ENCODE measurements at places on chromosomes 6 and 20.

- peak; percentile 55 for DNase-seq
Observed at GRCh38 chr20:33862709-33863403, 51.7 kb downstream of the CHMP4B start.

- no peak for DNase-seq
Observed at GRCh38 chr6:163712981-163713380, 298.5 kb downstream of the QKI start.

- DNase-seq, result no peak
Observed at GRCh38 chr6:127855542-127856159, 45.2 kb downstream of the THEMIS start.

DNA sequence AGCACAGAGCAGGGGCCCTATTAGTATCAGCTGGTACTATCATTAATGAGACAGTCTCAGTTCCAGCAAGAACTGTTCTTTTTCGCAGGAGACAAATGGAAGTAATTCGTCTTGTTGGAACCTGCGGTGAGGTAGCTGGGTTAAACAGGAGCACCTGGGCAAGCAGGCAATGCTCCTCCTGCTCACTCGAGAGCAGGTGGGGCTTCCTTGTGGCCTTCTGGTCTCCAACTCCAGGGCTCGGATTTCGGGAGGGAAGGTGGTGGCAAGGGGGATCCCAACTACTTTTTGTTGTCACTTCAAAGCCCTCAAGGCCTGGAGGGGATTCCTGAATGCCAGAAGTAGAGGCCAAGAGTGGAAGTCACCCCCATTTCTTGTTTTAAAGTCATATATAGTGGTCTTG, 1.3 kb upstream of the SPEF1 start:
- DNase-seq, result no peak

DNA sequence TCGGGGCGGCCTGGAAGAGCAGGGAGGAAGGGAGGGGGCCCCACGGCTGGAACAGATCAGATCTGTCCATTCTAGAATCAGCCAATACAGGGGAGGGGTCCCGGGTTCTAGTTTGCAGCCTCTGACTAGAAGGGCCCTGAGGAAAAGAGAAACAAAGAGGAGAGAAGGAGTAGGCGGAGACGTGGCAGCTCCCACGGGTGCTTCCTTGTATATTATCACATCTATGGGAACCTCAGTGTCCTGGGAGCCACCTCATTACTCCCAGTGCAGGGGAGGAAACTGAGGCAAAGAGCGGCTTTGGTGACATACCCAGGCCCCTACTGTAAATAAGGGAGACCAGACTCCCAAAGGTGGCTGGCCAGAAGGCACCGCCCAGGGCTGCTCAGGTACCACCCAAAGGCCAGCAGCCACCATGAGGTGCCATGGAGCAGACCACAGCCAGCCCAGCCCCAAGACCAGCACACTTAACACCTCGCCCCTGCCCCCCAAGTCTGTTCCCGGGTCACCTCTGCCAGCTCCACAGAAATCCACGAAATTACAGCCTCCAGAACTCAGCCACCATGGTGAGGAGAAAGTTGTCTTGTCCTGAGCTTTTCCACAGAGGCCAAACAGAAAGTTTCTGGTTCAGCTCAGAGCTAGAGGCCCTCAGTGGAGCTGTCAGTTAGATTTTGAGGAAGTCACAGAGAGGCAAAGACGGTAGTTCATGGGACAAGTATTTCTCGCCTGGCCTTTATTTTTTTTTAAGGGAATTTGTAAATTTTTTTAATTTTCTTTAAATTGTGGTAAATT, 2.1 kb downstream of the ZC3H12D start:
- DNase-seq, result no peak

DNA sequence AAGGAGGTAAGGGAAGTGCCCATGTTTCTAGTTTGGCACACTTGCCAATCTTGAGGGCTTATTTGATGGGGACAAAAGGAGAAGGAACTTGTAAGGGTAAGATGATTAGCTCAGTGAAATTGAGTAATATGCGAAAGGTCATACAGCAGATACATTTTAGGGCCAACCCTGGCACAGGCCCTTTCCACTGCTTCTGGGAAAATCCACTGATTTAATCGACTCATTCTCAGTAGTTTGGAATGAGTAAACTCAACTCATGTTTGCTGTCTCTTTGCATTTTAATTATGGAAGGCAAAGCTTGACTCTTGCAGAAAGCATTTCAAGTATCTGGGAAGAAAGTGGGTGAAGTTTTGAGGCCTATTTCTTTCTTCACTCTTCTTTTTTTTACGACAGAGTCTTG, 20.0 kb downstream of the PHF20 start:
- no peak for DNase-seq

- no peak for DNase-seq
Observed at GRCh38 chr6:159126590-159126989, 42.6 kb upstream of the FNDC1 start.

DNA sequence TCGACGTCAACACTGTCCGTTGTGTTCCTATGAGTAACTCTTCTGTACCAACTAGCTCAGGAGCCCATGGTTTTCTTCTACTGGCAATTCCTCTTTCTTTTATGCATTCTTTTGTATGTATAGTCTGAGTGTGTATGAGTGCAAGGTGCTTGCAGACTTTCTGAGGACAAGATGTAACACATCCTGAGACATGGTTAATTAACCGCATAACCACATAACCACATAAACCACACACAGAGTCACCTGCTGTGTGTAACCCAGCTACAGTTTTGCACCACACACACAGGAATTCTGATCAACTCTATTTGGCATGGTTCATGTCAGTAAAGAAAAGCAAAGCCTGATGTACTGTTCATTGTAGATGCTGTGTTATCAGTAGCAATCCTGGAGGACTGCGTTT, 98.6 kb downstream of the DACT2 start:
- no peak for DNase-seq

DNA sequence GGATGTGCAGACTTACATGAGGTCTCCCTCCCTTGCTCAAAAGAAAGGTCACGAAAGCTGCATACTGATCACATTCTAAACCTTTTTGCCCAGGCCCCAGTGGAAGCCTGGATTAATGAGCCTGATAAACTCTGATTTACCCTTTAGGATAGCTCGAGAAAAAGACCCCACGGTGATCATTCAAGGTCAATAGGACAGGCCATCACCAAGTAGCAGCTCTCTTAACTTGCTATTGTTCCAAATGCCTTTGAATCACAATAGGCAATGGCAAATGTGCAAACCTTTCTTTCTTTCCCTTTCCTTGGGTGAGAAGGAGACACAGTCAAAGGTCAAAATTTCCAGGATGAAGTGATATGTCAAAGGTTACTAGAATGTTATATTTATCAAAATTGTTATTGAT, 327.3 kb downstream of the HDGFL1 start:
- DNase-seq, result no peak

DNA sequence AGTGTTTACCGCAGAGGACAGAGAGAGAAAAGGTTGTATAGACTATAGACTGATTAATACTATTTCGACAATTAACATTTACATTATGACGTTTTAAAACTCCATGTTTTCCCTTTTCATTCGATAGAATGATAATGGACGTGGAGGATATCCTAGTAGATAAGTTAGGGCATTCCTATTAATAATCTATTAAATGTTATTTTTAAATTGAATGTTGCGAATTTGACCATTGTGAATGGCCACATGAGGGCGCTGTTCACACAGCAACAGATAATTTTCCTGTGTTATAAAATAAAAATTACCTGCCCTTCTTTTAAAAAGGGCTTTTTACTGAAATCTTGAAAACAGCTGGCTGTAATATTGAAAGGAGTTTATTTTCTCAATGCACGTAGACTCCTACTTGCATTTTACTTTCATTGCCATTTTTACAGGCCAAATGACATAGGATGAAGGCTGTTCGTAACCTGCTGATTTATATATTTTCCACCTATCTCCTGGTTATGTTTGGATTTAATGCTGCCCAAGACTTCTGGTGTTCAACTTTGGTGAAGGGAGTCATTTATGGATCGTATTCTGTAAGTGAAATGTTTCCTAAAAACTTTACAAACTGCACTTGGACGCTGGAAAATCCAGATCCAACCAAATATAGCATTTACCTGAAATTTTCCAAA, 3.3 kb downstream of the ADGRB3 start:
- DNase-seq, result no peak

DNA sequence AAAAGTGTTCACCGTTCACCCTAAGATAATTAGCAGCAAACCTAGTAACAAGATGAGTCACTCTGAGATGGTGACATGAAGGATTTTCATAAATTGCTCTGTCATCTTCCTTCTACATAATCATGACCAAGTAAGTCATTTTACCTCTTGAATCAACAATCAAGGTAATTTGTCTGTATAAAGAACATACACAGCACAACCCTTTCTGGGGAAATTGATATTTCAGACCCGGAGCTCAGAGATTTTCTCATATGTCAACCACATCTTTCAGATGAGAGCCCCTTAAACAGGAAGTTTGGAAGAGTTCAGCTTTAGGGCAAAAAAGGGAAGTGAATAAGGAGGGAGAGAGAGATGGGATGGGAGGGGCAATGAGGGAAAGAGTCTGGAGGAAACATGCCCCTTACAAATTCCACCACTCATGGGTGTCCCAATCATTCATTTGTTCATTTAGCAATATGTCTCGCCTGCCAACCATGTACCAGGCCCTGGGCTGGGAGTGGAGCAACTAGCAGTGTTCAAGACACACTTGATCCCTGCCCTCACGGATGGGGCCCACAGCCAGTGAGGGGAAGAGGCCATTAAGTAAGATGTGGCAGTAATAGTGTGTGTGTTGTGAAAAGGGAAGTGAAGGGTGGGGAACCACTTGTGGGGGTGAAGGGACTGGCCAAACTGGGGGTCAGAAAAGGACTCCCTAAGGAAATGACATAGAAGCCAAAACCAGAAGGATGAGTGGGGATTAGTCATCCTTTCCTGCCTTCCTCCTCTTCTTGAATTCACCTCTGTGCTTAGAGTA, 190.9 kb downstream of the MAFB start:
- DNase-seq, result no peak

DNA sequence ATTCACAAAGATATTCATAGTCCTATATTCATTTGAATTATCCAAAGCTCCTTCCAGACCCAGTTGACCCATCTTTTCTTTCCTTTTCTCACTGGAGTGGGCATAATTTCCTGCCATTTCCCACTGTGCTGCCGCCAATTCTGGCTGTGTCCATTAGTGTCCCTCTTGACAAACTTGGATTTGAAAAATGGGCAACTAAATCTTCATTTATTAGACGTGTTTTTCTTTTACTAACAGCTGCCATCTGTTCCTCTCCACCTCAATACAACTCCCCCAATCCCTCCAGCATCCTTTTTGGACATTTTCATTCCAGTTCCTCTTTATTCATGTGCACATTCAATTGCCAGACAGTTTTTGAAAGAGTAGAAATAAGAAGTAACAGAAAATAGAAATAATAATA, 90.5 kb downstream of the PCSK2 start:
- no peak for DNase-seq

GRCh38 chr6:53458105-53458866, 86.6 kb downstream of the GCLC start:
- DNase-seq, result no peak

- no peak for DNase-seq
Observed at GRCh38 chr6:32082935-32083334, 26.2 kb downstream of the TNXB start.

DNA sequence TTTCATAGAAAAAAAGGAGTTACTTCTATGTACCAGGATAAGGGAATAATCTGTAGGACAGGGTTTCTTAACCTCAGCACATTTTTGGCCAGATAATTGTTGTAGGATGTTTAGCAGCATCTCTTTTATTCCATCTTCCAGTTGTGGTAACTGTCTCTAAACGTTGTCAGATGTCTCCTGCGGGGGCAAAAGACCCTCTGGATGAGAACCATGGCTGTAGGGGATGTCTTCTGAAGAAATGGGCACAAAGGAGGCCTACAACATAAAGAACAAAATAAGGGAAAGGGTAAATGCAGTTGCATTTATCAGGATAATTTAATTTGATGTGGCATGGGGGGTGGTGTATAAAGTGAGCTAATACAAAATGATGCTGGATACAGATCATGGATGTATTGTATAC, 4.1 kb upstream of the FBXO5 start:
- DNase-seq, result no peak

GRCh38 chr6:143485967-143486366, 25.6 kb downstream of the FUCA2 start:
- no peak for DNase-seq

DNA sequence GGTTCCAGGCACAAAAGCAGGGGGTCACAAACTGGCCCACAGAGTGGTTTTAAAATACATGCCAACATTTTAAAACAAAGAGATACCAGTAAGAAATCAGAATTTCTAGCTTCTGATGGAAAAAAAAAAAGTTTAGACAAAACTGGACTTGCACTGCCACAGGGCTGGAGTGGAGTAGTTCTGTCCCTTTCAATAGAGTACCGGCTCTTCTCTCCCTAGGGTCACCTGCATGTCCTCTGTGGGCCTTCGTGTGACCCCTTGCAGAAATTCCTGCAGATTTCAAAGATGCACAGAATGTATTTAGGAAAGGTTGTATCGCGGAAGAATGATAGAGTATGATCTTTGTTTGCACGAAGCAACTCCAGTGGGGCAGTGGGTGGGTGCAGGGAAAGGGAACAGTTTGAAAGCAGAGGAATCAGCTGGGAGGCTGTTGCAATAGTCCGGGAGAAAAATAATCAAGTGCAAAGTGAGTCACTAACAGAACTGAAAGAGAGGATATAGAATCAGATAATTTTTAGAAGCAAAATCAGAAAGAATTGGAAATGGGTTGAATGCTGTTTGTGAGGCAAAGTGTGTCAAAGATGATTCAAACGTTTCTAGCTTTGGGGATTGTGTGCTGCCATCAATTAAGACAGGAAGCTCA, 97.3 kb upstream of the STXBP5 start:
- DNase-seq, result no peak

DNA sequence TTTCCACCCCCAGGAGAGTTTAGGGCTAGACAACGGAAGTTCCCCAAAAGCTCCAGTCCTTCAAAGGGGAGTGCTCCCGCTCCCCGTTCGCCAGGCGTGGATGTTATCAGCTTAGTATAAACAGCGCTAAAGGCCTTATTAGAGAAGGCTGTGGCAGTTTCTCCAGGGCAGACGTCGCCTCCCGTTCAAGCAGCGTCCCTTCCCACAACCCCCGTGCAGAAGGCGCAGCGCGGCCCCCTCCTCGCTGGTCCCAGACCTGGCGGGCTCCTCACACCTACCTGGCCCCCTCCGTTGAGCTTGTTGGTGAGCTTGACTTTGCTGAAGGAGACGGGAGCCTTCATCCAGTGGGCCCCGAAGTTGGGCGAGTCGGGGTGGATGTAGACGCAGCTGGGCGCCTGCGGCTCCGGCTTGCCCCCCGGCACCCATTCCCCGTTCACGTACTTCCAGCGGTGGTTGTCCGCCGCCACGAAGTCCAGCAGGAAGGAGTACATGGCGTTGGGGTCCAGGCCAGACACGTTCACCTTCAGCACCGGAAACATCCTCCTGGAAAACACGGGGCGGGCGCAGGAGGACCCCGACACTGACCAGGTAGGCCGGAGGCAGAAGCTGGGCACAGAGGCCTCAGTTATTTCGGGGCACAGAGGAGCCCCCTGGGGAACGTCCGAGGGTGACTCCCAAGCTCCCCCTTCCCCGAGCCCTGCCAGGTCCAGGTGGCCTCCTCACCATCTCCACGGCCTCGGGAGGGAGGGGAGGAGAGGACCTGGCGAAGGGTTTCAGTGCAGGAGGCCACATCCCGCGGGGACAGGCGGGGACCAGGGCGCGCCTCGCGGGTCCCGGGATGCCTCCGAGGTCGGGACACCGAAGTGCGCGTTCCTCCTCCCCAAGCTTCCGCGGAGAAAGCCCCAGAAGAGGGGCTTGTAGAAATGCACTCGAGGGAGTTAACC, 1.1 kb downstream of the TBXT start:
- no peak for DNase-seq

Measured in NCI-H1930 (cell line).